ENCODE measurements at places on chromosomes 12 and 14. TPM values are rescaled to one million over a fixed set of nuclear protein-coding genes. Genes with fewer than 3 reads are reported as not detected.

- H3K36me3 ChIP-seq: no peaks in the 10 kb centered on the region
- H3K27me3 ChIP-seq: no peaks in the 10 kb centered on the region
- no peak overlapping the region for H3K4me3 ChIP-seq
- no peak for DNase-seq
- peaks cover 48% of the 10 kb centered on the region for H3K4me1 ChIP-seq
Observed at GRCh38 chr12:2384029-2384386, 331.2 kb downstream of the CACNA1C start.

- no peak overlapping the region for H3K4me3 ChIP-seq
- H3K4me1 ChIP-seq: no peaks in the 10 kb centered on the region
- no peak overlapping the region for H3K27ac ChIP-seq
- H3K27me3 ChIP-seq: no peaks in the 10 kb centered on the region
Observed at GRCh38 chr12:124013073-124013472, 40.1 kb downstream of the ZNF664 start.

DNA sequence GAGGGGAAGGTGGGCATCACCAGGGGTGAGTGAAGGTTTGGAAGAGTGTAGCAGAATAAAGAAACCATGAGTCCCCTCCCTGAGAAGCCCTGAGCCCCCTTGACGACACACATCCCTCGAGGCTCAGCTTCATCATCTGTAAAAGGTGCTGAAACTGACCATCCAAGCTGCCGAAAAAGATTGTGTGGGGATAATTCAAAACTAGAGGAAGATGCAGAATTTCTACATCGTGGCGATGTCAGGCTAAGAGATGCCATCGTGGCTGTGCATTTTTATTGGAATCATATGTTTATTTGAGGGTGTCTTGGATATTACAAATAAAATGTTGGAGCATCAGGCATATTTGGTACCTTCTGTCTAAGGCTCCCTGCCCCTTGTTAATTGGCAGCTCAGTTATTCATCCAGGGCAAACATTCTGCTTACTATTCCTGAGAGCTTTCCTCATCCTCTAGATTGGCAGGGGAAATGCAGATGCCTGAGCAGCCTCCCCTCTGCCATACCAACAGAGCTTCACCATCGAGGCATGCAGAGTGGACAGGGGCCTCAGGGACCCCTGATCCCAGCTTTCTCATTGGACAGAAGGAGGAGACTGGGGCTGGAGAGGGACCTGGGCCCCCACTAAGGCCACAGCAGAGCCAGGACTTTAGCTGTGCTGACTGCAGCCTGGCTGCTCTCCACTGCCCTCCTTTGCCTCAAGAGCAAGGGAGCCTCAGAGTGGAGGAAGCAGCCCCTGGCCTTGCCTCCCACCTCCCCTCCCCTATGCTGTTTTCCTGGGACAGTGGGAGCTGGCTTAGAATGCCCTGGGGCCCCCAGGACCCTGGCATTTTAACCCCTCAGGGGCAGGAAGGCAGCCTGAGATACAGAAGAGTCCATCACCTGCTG is 7.0 kb downstream of the SERPINA1 start:
- H3K27me3 ChIP-seq: no peaks in the 10 kb centered on the region
- no peak for DNase-seq
- no peak overlapping the region for H3K4me3 ChIP-seq
- no peak overlapping the region for H3K27ac ChIP-seq
- H3K4me1 ChIP-seq: peaks cover 15% of the 10 kb centered on the region

DNA sequence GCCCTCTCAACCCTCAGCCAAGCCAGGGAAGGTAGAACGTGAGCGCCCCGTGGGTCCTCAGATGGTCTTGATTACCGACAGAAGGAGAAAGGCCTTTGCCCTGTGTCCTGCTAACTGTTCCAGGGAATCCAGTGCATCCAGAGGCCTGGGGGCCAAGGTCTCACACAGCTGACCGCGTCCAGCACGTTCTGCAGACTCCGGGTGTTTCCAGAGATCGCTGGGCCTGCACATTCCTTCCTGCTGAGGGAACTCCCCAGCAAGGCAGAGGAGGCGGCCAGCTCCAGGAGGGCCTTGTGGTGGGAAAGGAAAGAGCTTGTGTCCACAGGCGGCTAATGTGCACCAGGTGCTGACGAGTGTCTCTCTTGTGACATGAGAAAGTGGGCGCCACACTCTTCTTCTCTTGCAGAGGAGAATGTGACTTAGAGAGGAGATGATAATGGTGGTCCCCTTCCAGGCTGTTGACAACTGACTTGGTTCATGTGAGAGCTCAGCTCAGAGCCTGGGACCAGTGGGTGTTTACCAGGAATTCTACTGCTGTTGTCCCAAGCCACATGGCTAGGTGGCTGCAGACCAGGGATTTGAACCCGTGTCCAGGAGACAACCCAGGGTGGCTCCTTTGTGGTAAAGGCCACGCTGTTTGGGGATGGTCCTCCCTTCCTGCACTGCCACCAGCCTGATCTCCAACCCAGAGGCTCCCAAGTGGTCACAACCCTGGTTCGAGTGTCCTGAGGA is 46.8 kb upstream of the DLK1 start:
- peaks cover 57% of the 10 kb centered on the region for H3K4me1 ChIP-seq
- H3K4me3 ChIP-seq: no peak overlapping the region

DNA sequence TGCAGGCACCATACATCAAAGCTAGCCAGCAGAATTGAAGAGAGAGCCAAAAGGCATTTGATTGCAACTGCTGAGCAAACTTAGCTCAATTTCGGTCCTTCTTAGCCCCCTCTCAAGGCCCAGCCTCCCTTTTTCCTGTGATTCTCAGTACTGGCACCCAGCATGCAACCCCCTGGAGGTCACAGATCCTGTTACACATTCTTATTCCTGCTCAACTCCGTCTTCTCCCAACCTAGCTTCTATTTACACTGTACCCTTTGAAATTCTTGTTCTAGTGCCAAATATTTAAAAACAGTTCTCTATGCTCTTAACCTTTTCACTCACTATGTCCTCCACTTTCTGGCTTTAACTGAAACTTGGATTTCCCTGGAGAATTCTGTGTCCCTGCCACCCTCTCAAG is 131.3 kb upstream of the CPSF6 start:
- no peaks in the 10 kb centered on the region for H3K27me3 ChIP-seq
- H3K27ac ChIP-seq: peak overlapping the region; percentile 24
- H3K4me3 ChIP-seq: no peak overlapping the region
- H3K4me1 ChIP-seq: peaks cover 13% of the 10 kb centered on the region

GRCh38 chr12:52555577-52555976 is 2.6 kb upstream of the KRT71 start:
- H3K36me3 ChIP-seq: no peaks in the 10 kb centered on the region
- H3K27me3 ChIP-seq: no peaks in the 10 kb centered on the region
- DNase-seq: no peak
- H3K4me3 ChIP-seq: no peak overlapping the region
- H3K4me1 ChIP-seq: no peaks in the 10 kb centered on the region
- H3K27ac ChIP-seq: no peak overlapping the region

DNA sequence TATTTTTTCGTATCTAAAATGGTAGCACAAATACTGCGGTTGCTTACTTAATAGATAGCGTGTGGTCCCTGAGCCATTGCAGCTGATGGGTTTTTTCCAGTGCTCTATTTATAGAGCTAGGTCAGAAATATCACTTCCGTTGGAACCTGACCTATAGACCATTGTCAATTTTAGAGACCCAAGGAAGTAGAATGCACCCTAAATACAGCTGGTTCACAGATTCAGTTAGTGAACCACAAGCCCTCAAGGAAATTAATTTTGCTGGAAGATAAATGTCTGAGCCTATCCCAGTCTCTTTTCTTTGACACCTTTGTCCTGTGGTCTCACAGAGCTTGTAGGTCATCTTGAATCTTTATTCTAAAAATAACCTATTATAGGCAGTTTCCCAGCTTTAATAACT is 391.0 kb downstream of the ZFP36L1 start:
- no peak overlapping the region for H3K27ac ChIP-seq
- peaks cover 65% of the 10 kb centered on the region for H3K4me1 ChIP-seq
- H3K27me3 ChIP-seq: no peaks in the 10 kb centered on the region
- no peak overlapping the region for H3K4me3 ChIP-seq
- no peak for DNase-seq

DNA sequence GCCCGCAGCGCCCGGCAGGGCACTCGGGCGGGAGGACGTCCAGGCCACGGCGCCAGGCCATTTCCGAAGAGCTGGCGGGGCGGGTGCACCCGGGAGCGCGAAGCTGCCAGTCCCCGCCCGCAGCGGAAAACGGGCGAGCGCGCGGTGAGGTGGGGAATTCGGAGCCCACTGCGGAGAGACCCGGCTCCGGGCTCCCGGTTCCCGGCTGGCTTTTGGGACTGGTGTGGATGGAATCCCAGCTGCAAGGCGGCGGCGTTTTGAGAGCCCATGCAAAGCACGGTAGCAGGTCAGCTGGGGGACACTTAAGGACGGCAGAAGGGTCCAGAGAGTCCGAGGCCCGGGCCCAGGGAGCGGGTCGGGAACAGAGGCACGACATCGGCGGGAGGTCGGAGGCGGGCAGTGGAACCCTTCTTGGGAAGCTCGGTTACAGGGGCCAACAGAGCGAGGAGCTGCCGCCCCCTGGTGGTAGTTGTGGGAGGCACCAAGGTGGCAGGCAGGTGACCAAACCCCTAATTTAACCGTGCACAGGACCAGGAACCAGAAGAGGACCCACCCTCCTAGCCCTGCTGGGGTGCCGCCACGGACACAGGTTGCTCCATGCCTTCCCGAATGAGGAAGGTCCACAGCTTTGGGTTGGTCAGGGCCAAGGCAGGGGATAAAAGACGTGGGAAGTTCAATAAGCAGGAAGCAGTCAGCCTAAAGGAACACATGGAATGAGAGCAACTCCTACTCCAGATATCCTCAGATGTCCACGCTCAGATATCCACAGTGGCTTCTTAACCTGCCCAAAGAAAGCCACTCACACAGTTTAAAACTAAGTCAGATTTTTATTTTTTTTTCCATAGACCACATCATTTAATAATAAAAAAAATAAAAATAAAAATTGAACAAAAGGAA is 685 bp upstream of the CDH24 start:
- peak overlapping the region; percentile 80 for H3K27ac ChIP-seq
- DNase-seq: peak; percentile 88
- no peaks in the 10 kb centered on the region for H3K27me3 ChIP-seq
- peak overlapping the region; percentile 82 for H3K4me3 ChIP-seq

GRCh38 chr12:77888611-77889010 is 57.9 kb downstream of the NAV3 start:
- H3K4me3 ChIP-seq: no peak overlapping the region
- H3K27me3 ChIP-seq: no peaks in the 10 kb centered on the region
- H3K27ac ChIP-seq: no peak overlapping the region
- H3K36me3 ChIP-seq: no peaks in the 10 kb centered on the region
- H3K4me1 ChIP-seq: no peaks in the 10 kb centered on the region
- DNase-seq: peak; percentile 21

- no peaks in the 10 kb centered on the region for H3K36me3 ChIP-seq
- H3K27ac ChIP-seq: no peak overlapping the region
- DNase-seq: peak; percentile 32
- H3K4me1 ChIP-seq: peaks cover 23% of the 10 kb centered on the region
Observed at GRCh38 chr14:64806202-64806861, 73.4 kb downstream of the SPTB start.

- no peak for DNase-seq
- peaks cover 24% of the 10 kb centered on the region for H3K27me3 ChIP-seq
- no peak overlapping the region for H3K27ac ChIP-seq
- H3K4me1 ChIP-seq: no peaks in the 10 kb centered on the region
- no peak overlapping the region for H3K4me3 ChIP-seq
Observed at GRCh38 chr12:209246-209645, 4.7 kb downstream of the SLC6A12 start.

DNA sequence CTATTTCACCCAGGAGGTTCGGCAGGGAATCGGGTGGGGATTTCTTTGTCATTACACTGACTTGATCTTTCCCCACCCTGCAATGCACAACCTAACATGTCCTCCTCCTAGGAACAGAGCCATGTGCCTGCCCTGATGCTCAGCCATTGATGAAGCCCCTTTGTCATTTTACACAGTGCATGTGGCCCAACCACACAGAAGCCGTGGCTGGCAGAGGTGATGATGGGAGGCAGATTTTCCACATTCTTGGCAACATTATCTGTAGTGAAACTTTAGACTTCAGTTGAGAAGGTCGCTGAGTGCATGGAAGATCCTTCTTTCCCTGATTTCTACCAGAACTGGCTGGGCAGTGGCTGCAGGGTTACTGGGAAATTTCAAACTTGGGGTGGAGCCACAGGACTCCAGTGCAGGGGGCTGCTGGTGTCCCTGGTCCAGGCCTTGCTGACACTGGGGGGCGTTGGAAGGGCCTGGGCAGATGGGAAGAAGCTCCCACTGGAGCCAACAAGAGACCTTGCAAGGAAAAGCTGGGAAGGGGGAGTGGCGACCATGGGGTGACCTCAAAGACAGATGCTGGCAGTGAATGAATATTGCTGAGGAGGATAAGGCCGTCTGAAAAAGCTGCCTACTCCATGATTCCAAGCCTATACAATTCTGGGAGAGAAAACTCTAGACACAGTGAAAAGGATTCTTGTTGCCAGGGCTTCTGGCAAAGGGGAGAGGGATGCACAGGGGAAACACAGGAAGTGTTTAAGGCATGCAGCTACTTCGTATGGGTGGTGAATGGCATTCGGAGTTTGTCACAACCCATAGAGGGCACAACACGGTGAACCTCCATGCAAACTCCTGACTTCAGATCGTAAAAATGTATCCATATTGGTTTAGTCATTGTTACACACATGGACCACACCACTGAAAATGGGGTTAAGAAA is 41.8 kb upstream of the P2RX7 start:
- H3K36me3 ChIP-seq: no peaks in the 10 kb centered on the region
- H3K27me3 ChIP-seq: no peaks in the 10 kb centered on the region
- DNase-seq: no peak
- peaks cover 9% of the 10 kb centered on the region for H3K4me1 ChIP-seq
- no peak overlapping the region for H3K27ac ChIP-seq

GRCh38 chr12:6340032-6340638 is 1.7 kb downstream of the TNFRSF1A start:
- peaks cover 73% of the 10 kb centered on the region for H3K4me1 ChIP-seq
- H3K4me3 ChIP-seq: peak overlapping the region; percentile 80
- H3K36me3 ChIP-seq: no peaks in the 10 kb centered on the region
- H3K27me3 ChIP-seq: no peaks in the 10 kb centered on the region

DNA sequence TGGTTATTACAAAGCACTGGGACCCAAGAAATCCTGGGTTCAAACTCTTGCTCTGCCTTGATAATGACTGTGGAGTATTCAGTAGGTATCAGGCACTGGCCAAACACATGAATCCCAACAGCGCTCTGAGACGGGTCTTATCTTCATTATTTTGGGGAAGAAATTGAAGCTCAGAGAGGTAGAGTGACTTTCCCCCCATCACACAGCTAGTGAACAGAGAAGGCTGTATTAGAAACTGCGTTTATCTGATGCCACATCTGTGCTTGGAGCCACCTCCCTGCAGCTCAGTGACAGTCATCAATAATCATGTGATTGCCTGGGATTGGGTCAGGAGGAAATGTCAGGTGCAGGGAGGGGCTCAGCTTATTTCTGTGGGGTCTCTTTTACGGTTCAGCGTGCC is 225.4 kb upstream of the LHX5 start:
- H3K4me1 ChIP-seq: no peaks in the 10 kb centered on the region
- no peak for DNase-seq
- H3K27ac ChIP-seq: no peak overlapping the region
- H3K36me3 ChIP-seq: no peaks in the 10 kb centered on the region
- H3K4me3 ChIP-seq: no peak overlapping the region

Gene IQSEC3
- 0.73 TPM for total RNA-seq

Gene CMKLR1
- 2.0 TPM for total RNA-seq

Gene NKX2-1
- total RNA-seq: not detected

Gene FOXN4
- not detected for total RNA-seq

Gene TSPAN19
- not detected for total RNA-seq

Gene CRADD
- 2.3 TPM for total RNA-seq

Gene CCDC197
- total RNA-seq: not detected

Measured in stomach (tissue), 19 donors.